ENCODE measurements at places on chromosomes 6 and 20.

GRCh38 chr20:17659801-17660200 lies 22.2 kb downstream of the RRBP1 start:
- DNase-seq = no peak

- peak; percentile 40 for DNase-seq
These were observed 33.6 kb downstream of the GFOD1 start for GRCh38 chr6:13453771-13454251.

DNA sequence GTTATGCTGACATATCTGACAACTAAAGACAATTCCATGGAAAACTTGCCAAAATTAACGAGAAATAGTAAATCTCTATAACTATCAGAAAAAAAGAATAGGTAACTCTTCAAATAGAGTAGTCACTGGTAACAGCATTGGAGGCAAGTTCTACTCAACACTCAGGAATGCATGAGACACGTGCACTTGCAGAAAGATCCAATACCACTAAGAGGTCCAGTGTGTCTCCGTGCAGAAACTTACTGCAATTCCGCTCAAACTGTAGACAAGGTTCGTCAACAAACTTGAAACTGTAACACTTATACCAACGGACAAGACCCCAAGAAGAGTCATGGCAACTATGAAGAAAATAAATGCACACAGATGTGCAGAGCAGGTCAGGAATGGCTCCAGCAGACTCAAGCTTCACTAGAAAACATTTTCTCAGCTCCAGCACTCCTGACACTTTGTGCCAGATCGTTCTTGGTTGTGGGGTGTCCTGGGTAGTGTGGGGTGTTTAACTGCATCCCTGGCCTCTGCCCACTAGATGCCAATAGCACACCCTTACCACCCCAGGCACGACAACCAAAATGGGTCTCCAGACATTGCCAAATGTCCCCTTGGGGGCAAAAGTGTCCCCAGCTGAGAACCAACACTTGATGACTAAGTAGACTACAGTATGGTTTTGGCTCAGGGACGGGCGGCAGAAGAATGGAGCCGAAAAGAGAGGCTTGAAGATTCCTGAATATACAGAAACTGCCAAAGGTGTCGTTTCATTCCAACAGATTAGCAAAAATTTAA lies 134.8 kb downstream of the DTNBP1 start:
- no peak for DNase-seq

DNA sequence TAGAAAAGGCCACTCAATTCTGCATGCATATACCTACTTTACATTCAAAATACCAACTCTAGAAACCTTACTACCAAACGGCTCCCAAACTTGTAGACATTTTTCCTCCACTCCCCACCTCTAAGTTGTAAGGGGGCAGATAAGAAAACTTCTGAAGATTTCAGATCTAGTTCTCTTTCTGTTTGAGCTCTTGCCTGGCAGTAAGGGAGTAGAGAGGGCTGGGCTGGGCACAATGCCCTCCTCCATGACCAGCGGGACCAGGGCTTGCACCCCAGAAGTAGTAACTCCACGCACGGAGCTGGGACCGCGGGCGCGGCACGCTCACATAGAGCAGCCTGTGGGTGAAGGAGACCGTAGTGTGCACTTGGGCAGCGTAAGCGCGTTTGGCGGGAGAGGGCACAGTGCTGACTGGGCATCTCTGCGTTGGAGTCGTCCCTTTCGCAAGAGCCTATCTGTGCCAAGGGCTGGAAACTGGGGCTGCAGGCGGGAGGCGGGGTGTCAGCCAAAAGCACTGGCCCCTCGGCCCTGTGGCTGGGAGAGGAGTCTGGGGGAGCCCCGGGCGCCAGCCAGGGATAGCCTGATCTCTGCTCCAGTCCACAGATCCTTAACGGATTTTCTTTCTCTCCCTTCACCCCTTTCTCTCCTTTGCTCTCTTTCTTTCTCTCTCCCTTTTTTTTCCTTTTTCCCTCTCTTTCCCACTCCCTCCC lies 32.4 kb downstream of the PHACTR1 start:
- DNase-seq = no peak

DNA sequence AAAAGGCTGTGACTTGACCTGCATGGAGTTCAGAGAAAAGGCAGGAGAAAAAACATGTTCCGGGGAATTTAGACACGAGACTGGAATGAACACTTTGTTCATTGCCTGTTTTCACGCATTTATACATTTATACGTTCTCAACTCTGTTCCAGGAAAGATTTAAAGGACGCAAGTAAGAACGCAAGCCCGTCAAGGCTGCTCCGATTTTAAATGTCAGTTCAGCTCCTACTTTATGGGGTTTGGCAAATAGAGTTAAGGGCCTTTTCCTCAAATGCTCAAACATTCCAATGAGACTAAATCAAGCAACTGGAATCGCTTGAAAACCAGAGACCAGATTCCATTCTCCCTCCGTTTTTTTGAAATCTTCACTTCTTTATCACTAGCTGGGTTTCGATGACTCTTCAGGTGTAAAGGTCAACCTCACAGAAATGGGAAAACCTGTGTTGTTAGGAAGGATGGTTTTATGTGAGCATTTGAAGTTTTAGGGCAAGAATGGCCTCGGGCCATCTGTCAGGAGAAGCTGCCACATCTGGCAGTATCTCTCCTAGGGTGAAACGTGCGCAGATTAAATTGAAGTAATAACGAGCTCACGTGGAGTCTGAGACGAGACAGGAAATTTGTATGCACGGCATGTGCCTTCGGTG lies 24.9 kb downstream of the TTLL2 start:
- DNase-seq = no peak

- no peak for DNase-seq
These were observed 8.3 kb downstream of the TFAP2A start for GRCh38 chr6:10406556-10406955.

DNA sequence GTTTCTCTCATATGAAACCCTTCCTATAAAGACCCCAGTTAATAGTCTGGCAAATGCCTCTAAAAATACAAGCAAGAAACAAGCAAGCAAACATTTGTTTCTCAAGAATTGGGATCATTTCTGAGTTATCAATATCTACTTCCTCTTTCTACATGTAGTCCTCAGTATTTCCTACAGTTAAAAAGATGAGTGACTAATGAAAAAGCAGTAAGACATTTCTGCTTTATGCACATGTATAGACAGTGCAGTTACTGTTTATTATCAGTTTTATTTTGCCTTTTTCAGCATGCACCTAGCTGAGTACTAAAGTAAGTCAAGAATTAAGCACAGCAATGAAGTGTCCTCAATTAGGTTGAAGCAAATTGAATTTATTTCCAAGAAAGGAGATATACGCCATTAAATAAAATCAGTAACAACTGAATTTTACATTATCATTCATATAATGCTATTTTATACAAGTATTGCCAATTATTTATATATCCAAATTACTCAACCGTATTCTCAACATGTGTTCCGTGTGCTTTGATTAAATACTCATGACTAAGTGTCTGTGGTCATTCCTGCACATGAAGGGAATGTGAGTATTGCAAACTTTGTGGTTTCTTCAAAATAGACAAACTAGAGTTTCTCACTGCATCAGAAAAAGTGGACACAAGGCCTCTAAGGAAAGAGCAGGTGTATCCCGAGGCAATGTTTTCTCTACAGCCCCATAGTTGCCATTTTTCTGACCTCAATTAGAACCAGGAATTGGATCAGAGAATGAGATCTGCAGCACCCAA lies 159.3 kb upstream of the MARCKS start:
- DNase-seq = no peak

GRCh38 chr6:87366072-87366827 lies 21.6 kb downstream of the C6orf163 start:
- no peak for DNase-seq

DNA sequence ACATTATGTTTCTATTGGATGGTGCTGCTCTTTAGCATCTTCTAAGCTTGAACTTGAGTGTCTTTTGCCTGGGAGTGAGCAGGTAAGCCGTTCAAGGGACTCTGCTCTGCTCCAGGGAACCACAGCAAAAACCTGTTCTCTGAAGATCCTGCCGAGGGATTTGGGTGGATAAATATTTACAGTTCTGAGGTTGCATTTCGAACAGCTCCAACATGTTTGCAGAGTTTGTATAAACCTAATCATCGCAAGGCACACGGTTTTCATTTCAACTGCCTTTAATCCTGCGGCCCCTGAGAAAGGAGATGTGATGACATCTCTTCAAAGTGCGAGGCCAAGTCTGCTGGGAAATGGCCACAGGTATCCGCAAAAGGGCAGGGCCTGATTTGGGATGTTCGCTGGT lies 293.4 kb downstream of the TFAP2C start:
- DNase-seq = no peak

GRCh38 chr6:143034689-143035334 lies 25.9 kb upstream of the AIG1 start:
- no peak for DNase-seq

GRCh38 chr6:63467247-63467954 lies 104.9 kb upstream of the LOC128125822 start:
- DNase-seq = no peak

Data from activated naive CD8-positive, alpha-beta T cell treated with anti-CD3 and anti-CD28 coated beads, Interleukin-2, amount 50 U/mL, for 24 hours (primary cell).